Endothelial cell of umbilical vein (primary cell): ENCODE measurements at places on chromosomes 3 and 15. TPM values are rescaled to one million over a fixed set of nuclear protein-coding genes. Genes with fewer than 3 reads are reported as not detected.

ZNF620 gene
- 3.6 and 4.0 TPM in 2 replicates for total RNA-seq

CHRM5 gene
- not detected in 2 replicates for total RNA-seq

GOLGA8S gene
- total RNA-seq = 0.42 and 0.55 TPM in 2 replicates

CNTN3 gene
- not detected in 2 replicates for total RNA-seq

MEIS2 gene
- 22.5 and 27.1 TPM in 2 replicates for total RNA-seq

CPNE9 gene
- total RNA-seq = not detected in 2 replicates

HDC gene
- total RNA-seq = not detected in 2 replicates

CATSPER2 gene
- total RNA-seq = 3.8 and 6.1 TPM in 2 replicates

SLC6A1 gene
- not detected in 2 replicates for total RNA-seq

FAM107A gene
- total RNA-seq = 8.2 and 10.7 TPM in 2 replicates

UROC1 gene
- total RNA-seq = not detected in 2 replicates

PLA2G4D gene
- not detected in 2 replicates for total RNA-seq

MESP1 gene
- 1.0 and 1.7 TPM in 2 replicates for total RNA-seq
